ENCODE measurements at places on chromosomes 4 and X.

DNA sequence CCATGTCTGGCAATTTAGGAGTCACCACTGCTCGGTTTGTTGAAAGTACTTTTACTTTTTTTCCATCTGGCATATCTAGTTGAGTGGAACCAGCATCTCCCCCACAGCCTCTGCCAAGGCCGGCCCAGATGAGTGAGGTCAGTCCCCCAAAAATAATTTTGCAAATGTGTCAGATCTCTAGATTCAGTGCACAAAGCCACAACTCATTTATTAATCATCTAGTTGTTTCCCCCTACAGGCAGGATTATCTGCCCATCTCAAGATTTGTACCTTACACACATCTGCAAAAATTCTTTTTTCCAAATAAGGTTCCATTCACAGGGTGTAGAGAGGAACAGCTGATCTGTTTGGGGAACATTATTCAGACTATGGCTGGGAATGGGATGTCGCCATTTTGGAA is 174.0 kb upstream of the MXRA5 start:
- DNase-seq, result no peak

- no peak for DNase-seq
These were observed 503.0 kb upstream of the CPXCR1 start for GRCh38 chrX:88244066-88244465.

GRCh38 chr4:13534344-13535063 is 9.8 kb downstream of the NKX3-2 start:
- DNase-seq, result no peak

GRCh38 chr4:153773236-153773690 is 13.4 kb upstream of the RNF175 start:
- no peak for DNase-seq

- no peak for DNase-seq
These were observed 8.0 kb upstream of the GUCY1A1 start for GRCh38 chr4:155658681-155659064.

GRCh38 chrX:106037835-106038473 is 573 bp downstream of the SERPINA7 start:
- no peak for DNase-seq

GRCh38 chr4:119897260-119897659 is 169.4 kb downstream of the MAD2L1 start:
- no peak for DNase-seq

GRCh38 chr4:139902321-139903320 is 237.0 kb downstream of the MGST2 start:
- no peak for DNase-seq

GRCh38 chr4:7788193-7788592 is 151.5 kb downstream of the AFAP1 start:
- no peak for DNase-seq

GRCh38 chrX:119015407-119016237 is 41.2 kb downstream of the LONRF3 start:
- DNase-seq, result peak; percentile 15

DNA sequence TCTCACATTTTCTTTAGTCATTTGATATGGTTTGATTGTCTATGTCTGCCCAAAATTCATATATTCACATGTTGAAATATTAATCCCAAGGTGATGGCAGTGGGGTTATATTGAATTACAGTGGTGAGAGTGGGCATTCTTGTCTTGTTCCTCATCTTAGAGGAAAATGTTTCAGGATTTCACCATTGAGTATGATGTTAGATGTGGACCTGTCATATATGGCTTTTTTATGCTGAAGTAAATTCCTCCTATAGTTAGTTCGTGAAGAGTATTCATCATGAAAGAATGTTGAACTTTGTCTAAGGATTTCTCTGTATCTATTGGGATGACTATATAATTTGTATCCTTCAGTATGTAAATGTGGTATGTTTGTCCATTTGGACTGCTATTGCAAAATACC is 512.3 kb upstream of the EPHA5 start:
- DNase-seq, result no peak

- no peak for DNase-seq
These were observed 155.5 kb downstream of the SLC7A11 start for GRCh38 chr4:138086611-138087041.

DNA sequence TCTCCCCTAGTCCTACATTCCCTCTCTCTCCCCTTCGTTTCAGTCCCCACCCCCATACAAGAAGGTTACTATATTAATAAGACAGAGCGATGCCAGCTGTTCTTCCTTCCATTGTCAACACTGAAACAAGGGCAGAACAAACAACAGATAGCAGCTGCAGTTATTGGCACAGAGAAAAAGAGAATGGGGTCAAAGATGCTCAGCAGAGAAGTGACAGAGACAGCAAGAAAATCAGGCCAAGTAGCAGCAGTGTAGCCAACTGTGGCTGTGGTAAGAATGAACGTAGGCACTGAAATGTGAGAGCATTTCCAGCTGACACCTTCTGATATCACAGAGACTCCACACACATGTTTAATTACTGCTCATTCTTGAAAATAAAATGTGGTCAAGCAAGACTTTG is 641.8 kb downstream of the FSTL5 start:
- DNase-seq, result no peak

GRCh38 chrX:12978205-12979025 is 3.5 kb downstream of the TMSB4X start:
- no peak for DNase-seq

GRCh38 chr4:151887816-151888180 is 127.0 kb upstream of the GATB start:
- DNase-seq, result no peak

GRCh38 chr4:122819708-122820449 is 6.8 kb upstream of the FGF2 start:
- no peak for DNase-seq

GRCh38 chr4:85142451-85142850 is 176.0 kb upstream of the WDFY3 start:
- no peak for DNase-seq

GRCh38 chr4:95714571-95714970 is 125.3 kb upstream of the PDHA2 start:
- no peak for DNase-seq

DNA sequence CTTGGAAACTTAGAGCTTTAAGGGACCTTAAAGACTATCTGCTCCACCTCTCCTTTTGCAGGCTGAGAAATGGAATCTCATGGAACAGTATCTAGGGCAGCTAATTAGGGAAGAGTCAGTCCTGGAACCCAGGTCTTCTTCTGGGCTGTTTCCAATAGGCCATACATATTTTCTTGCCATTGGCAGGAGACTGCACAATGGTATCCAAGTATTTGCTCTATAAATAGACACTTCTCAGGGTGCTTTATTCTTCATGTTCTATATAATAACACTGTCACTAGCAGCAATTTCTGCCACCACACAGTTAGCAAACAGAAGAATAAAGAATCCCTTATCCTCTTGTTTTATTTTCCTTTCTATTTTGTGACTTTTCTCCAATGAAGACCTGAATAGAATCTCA is 291.7 kb downstream of the C4orf33 start:
- no peak for DNase-seq

DNA sequence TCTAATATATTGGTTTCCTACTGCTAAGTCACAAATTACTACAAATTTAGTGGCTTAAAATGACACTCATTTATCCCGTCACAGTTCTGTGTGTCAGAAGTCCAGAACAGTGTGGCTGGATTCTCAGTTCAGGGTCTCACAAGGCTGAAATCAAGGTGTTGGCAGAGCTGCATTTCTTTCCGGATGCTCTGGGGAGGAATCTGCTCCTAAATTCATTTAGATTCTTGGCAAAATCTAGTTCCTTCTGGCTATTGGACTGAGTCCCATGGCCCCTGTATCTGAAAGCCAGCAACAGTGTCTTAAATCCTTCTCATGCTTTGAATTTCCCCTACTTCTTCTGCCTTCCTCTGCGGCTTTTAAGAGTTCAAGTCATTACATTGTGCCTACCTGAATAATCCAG is 103.1 kb upstream of the BMP3 start:
- DNase-seq, result no peak

- DNase-seq, result no peak
These were observed 1707.4 kb downstream of the PCDH7 start for GRCh38 chr4:32427566-32427965.

DNA sequence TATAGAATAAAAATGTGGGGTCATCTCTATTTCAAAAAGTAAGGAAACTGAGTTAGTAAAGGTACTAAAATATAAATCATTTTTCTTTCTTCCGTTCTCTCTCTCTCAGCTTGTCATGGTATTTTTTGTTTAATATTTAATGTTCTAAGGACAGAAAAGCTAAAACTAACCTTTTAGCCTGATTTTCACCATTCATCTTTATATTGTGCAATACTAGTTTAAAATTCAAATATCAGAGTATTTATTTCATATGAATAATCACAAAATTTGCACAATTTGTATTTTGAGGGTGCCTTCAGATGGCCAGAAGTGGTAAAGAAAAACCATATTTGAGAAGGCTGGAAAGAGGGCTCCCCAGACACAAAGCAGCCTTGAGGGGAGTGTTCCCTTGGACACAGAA is 197.6 kb upstream of the AR start:
- DNase-seq, result no peak

DNA sequence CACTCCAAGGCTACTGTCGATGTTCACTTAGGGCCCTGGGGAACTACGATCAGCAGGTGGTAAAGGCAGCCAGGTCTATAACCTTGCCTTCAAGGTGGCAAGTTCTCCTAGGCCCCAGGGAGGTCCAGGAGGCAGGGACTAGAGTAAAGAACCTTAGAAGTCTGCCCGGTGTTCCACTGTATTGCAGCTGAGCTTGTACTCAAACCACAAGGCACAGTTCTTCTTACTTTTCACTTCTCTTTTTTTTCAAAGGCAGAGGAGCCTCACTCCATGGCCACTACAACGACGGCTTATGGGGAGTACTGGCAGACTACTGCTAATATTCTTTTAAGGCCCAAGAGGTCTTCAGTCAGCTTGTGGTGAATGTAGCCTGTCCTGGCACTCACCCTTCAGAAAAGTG is 78.8 kb upstream of the GPR174 start:
- DNase-seq, result no peak

DNA sequence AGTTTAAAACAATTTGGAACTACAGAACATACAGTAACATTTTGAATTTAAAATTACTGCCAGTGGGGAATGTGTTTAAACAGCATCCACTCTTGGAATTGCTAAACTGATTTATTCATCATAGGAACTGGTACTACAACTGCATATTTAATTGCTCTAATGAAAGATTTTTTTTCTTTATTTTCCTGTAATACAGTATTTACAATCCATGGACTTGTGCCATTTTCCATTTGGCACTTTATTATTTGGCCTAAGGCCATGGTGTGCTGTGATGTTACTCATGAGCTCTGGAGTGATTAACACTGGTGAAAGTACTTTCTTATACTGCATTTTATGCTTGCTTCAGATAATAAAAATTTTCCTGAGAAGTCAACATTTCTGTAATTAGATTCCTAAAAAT is 69.7 kb upstream of the NUDT6 start:
- no peak for DNase-seq

DNA sequence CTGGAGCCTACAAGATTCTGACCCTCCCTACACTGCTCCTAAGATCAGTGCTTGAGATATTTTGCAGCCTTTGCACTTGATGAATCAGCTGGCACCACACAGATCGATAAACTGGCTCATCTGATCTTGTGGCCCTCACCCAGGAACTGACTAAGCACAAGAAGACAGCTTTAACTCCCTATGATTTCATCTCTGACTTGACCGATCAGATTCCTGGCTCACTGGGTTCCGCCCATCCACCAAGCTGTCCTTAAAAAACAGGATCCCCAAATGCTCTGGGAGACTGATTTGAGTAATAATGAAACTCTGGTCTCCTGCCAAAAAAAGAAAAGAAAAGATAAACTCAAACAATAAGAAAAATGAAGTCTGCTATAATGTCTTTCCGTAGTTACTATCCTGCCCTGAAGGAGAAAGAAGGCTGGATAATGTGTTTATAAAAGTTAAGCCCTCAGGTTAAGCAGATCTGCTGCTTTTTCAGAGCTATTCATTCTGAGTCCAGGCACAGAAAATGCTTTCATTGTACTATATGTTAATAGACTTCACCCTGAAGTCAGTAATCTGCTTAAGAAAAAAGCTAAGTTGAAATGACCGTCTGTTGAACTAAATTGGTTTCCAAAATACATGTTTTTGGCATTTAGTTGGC is 795.2 kb downstream of the TRIML1 start:
- no peak for DNase-seq

- DNase-seq, result no peak
These were observed 334.9 kb downstream of the OPHN1 start for GRCh38 chrX:68098431-68098830.

GRCh38 chrX:37871626-37872302 is 24.4 kb upstream of the DYNLT3 start:
- no peak for DNase-seq

DNA sequence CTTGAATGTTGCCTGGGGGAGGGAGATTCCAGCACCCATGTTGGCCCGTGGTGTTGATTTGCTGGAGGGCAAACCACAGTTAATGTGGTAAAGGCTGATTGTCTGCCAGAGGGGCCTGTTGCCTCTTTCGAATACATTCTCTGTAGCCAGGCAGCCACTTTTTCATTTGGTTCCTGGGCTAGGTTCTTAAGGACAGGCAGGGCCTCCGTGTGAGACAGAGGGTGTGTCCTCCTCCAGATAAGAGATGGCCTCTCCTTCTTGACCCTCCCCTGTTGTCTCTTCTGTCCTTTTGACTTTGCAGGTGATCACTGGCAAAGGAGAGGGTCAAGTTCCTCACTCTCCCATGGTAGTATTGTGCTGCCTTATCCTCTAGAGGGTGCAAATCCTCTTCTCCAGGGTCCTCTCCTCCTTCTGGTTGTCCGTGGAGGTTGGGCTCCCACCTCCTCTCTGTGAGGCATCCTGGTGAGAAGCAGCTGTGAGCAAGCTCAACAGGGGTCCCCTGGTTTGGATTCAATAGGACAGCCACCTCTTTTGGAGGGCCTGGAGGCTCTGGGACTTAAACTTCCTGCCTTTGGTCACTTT is 44.9 kb downstream of the ZNF182 start:
- no peak for DNase-seq

GRCh38 chrX:41559235-41560052 is 112.3 kb downstream of the NYX start:
- no peak for DNase-seq

DNA sequence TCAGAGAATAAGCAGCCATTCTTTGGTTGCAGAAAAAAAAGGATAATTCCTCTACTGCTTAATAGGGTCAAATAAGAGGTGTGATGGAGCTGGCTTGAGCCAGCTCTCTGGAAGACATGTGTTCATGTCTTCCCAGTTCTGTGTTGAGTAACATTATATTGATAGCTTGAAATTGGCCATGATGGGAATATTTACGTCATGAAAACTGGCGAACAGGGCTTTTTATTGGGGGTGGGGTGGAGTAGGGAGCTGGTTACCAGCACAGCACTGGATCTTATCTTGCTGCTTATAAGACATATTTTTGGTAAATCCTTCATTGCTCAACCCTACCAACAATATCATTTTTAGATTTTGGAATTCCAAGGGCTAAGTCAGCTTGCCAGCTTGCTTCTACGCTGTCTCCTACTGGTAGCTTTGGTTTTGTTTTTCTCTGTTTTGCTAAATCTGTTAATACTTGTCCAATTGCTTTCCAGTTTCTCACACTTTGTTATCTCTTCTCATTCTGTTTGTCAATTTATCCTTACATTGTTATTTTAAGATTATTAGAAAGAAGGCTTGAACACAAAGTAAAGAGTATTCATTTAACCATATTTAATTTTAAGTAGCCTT is 25.3 kb upstream of the GBA3 start:
- no peak for DNase-seq
